ENCODE measurements at places on chromosomes 3 and 15. TPM values are rescaled to one million over a fixed set of nuclear protein-coding genes. Genes with fewer than 3 reads are reported as not detected.

Gene FBLN2
- total RNA-seq: 13.8 TPM

Gene GOLGA8G
- total RNA-seq: not detected

Gene POPDC2
- total RNA-seq: 0.16 TPM

Gene BRPF1
- 28.2 TPM for total RNA-seq
